Motor neuron (in vitro differentiated cells): ENCODE measurements at places on chromosomes 3 and 15.

DNA sequence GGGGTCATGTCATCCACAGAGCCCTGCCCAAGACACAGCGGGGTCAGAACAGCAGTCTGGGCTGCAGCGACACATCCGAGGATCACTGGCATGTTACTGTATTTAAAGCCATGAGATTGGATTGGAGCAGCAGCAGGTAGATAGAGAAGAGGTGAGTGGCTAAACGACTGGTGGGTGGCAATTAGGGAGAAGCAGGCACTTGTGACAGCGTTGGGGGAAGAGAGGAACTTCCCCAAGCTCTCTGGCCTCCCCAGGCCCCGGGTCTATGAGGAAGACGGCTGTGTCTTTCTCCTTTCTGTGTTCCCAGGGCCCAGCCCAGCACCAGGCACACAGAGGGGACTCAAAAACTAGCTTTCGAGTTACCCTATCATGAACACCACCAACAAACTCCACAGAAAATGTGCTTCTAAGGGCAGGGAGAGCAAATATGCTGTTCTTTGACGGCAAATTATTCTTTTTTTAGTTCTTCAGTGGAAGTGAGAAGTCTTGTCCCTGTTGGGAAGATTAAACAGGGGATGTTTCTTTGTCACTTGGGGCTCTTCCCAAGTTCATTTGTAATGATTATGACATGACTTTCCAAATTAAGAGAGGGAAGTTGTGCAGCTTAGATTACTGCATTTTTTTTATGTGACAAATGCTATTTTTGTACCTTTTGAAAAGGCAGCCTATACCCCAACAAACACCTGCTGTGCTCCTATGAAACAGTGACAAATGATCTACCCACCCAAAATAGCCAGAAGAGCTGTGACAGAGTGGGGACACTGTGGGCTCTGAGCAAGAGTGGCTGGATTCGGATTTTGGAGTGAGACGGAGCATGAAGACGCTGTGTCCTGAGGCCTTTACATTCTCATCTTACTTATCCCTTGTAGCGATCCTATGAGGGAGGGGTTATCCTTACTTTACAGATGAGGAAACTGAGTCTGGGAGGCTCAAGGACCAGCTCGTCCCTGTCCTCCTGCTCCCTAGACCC, 7.2 kb upstream of the SYNM start:
- no peak for ATAC-seq

DNA sequence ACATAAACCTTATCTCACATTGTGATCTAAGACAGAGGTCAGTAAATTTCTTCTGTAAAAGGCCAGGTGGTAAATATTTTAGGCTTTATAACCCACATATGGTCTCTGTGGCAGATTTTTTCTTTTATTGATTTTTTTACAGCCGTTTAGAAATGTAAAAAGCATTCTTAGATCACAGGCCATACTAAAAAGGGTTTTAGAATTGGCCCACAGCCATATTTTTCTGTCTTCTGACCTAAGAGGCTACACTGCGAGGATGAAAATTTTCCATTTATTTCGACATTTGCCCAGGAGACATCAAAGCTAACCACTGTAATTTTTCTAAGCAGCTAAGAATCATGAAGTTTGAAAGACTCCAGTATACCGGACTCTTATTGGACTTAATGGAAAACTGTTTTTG, 377.2 kb upstream of the SGO1 start:
- ATAC-seq = no peak

DNA sequence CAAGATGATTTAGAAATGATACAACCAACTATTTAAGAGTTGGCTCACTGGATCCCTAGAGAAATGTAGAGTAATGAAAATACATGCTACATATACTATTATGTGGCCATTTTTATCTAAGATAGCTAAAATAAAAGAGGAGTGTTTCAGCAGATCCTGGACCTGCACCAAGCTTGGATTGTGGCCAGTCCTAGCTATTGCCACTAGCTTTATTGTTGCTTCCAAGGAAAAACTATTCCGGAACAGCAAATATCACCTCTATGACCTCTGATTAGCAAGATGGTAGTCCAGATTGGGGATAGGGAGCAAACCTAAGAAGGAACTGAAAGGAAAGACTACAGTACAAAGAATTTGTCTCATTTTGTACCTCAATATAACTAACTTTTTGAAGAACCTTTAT, 63.7 kb upstream of the NDN start:
- no peak for ATAC-seq

DNA sequence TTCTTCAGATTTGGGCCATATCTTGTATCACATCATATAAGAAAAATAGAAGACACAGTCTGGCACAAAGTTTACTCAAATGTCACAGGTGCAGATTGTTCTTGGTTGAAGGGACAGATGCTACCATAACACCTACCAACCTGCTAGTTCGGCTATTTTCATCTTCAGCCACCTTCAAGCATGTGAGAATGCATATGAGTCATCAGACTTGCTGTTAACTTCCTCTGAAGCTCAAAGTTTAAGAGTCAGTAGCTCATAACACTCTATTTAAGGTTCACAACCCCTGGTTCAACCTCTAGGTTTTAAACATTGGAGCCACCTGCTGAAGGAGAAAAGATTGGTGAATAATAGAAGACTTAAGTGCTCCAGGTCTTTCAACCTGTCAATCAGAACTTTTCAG, 522.8 kb downstream of the NLGN1 start:
- ATAC-seq = no peak

GRCh38 chr15:78527325-78527724, 12.9 kb upstream of the PSMA4 start:
- ATAC-seq = no peak

DNA sequence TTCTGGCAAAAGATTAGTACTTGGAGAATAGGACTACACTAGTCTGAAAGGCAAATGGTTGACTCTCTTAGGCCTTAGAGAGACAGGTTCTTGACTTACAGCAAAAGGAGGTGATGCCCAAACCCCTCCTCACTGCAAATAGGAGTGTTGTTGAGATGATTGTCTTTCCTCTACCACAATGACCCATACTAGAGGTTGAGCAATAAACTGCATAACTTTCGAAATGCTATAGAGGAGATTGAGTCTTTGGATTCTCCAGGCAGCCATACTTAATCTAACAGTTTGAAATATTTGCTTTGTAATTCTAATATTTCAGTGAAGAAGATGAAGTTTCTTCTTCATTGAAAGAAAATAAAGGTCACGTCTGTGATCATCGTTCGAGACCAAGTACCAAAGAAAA, 498.5 kb upstream of the GBE1 start:
- ATAC-seq = no peak

- ATAC-seq = no peak
Observed at GRCh38 chr3:162441716-162442115, 945.1 kb downstream of the OTOL1 start.

DNA sequence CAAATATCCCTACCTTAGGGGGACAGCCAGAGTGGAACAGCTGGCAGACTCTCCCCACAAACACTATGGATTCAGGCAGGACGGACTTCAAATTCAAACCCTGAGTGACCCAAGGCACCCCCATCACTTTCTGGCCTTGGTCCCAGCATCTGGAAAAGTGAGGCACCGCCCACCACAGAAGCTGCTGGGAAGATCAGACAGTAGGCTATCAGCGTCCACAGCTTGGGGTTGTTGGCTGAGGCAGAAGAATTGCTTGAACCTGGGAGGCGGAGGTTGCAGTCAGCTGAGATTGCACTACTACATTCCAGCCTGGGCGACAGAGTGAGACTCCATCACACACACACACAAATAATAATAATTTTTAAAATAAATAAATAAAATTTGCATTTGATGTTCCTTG, 8.5 kb downstream of the PFKFB4 start:
- ATAC-seq = no peak

GRCh38 chr3:134722969-134723368, 72.1 kb upstream of the EPHB1 start:
- no peak for ATAC-seq

- no peak for ATAC-seq
Observed at GRCh38 chr3:171801738-171802589, 8.3 kb downstream of the PLD1 start.

DNA sequence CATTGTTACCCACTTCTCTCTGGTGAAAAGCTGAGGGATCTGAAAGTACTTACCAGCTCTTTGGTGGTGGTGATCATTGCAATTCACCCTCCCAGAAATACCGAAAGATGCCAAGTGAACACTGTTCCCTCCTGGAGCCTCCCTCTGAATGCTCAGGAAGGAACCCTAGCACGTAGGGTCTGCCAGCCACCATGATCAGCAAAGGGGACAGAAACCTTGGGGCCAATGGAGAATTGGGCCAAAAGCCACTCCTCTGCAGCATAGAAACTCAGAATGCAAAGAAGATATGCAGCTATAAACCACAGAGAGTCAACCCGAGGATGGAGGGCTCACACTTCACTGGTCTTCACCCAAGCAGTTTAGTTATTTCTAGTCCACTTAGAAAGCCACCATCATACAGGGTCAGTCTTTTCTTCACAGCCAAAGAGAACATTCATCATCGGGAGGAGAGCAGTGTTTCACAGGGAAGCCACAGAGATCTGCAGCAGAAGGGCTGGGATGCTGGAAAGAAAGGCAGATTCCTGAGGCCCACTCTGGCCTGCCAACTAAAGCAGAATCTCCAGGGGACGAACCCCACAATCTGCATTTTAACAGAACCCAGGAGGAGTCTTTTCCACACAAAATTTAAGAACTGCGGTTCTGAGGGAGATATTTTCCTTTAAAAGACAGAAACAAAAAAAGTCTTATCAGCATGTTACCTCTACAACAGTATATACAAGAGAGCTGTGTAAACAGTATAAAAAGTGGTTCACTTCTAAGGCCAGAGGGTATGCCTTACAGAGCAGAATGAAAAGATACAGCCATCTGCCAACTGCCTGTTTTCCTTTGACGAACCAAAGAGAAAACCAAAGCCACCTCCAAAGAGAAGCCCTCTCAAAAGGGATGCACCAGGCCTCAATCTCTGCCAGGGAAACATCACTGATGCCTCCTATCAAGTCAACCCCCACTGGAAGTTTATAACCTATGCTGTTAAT, 11.3 kb downstream of the TBC1D2B start:
- ATAC-seq = no peak

DNA sequence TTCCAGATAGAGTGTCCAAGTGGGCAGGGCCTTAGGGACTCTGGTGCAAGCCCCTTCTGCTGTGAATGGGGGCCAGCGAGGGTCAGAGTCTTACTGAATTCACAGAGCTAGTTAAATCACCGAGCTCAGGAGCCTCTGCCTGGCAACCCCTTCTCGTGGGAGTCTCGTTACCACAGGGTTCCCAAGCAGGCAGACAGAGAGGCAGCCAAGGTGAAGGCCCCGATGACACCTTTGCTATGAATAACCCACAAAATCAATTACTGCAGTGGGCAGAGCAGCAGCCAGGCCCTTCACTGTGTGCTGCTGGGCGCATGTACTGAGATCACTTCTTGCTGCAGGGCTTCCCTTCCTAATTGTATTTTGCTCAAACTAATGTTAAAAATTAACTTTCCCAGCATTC, 56.9 kb downstream of the SPSB4 start:
- ATAC-seq = no peak

DNA sequence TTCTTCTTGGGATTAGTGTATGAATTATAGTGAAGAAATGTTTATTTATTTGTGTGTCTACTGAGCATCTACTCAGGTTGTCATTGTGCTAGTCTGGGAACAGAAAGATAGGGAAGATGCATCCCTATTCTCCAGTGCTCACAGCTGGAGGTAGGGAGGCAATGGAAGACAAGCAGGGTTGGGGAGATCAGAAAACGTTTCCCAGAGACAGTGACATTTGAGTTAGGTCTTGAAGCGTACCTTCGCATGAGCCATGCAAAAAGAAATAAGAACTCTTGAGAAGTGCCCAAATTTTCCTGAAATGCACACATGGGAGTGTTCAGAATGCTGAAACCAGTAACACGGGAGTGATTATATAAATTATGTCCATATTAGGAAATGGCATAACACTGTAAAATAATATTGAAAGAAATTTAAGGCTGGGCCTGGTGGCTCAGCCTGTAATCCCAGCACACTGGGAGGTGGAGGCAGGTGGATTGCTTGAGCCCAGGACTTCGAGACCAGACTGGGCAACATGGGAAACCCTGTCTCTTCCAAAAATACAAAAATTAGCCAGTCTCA, 5.3 kb upstream of the CEMIP start:
- ATAC-seq = no peak

GRCh38 chr15:35312344-35312743, 227.2 kb upstream of the NANOGP8 start:
- ATAC-seq = no peak
